ENCODE measurements at places on chromosomes 7 and 10.

DNA sequence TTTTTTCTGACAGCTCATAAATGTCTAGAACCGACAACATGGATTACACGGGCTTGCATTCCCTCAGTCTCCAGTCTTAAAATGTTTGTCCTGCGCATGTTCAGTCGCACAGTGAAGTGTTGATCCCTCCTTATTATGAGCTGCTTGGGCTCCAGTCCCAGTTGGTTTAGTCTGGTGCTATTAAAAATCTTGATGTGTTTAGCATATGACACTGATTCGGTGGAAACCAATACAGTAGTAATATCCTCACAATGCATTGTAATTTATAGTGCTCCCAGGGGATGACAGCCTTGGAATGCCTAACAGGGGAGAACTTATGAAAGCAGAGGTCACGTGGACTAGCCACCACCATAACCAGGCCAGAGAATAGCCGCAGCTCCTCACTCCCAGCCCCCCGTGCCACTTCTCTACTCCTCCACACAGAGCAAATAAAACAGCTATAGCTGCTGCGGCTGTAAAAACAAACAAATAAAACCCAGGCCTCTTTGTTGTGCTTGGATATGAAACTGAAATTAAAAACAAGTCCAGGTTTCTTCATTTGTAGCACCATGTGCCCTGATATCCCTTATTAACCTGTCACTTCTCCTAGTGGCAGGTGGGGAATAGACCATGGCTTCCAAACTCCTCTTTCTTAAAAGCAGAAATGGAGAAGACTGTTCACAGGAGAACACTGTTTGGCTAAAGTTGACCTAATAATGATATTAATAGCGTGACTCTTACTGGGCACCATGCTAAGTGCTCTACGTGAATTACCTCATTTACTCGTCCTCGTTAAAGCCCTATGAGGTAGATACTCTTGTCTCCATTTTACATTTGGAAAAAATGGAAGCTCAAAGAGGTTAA, 7.7 kb downstream of the DPCD start:
- DNase-seq, result no peak

DNA sequence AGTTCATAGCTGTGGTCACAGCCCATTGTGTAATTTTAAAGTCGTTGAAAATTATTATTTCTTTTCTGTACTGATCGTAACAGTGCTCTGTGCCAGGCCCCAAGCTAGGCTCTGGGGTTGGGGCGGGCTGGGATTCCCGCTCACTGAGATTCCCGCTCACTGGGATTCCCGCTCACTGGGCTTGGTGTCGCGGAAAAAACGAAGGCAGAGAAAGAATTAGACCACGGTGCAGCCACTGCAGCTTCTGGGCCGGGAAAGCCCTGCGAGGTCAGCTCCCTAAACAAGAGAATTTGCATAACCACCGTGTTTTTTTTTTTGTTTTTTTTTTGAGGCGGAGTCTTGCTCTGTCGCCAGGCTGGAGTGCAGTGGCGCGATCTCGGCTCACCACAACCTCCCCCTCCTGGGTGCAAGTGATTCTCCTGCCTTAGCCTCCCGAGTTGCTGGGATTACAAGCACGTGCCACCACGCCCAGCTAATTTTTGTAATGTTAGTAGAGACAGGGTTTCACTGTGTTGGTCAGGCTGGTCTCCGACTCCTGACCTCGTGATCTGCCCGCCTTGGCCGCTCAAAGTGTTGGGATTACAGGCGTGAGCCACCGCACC, 31.2 kb downstream of the FOXK1 start:
- DNase-seq, result no peak

- DNase-seq, result no peak
Measured at GRCh38 chr10:5334196-5334880, 30.4 kb upstream of the UCN3 start.

DNA sequence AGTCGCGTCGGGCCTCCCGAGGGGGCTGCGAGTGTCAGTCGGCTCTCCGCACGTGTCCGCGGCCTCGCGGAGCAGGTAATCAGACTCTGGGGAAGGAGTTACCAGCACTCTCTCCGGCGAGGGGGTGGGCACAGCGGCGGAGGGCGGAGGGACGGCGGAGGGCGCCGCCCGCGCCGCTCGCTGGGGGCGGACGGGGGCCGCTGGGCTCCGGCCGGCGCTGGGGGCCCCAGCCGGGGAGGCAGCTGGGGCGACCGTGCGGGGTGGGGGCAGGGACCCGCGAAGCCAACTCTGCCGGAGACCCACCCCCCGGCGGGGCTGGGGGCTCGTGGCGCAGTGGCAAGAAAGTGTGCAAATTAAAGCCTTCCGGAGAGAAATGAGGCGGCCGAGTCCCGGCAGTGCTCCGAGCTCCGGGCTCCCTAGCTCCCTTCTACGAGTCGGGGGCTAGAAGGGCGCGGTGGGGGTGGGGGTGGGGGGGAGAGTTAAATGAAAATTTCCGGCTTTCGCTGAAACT, at the start of gene CDK6:
TSS of gene CDK6 (minus strand) at position 85 of the 511 bp plus-strand sequence. CDS start 3,250 bp downstream, outside the sequence.
- DNase-seq, result no peak

DNA sequence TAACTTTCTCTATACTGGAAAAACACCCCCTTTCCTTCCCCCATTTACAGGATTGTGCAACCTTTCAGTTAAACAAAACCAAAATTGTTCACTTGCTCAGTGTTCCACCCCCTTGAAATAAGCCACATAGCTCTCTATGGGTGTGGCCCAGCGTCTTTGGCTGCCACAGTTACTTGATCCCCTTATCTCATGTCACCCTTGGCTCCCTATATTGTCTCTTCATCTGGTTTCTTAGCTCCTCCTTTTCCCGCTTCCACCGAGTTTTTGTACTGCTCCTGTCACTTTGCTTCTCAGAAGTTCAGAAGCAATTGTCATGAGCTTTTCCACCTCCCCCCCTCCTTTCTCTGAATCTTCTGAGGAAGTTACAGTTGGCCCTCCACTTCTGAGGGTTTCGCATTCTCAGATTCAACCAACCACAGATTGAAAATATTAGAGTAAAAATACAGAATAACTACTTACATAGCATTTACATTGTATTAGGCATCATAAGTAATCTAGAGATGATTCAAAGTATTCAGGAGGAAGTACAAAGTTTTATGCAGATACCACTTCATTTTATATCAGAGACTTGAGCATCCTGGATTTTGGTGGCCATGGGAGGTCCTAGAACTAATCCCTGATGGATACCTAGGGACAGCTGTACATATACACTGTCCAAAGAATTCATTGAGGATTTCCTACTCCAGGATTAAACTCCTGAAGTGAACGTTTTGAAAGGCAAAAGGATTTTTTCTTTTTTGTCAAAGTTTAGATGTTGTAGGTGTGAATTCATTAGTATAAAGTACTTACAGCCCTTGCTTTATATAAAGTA, 60.4 kb downstream of the ADD3 start:
- DNase-seq, result no peak

- peak; percentile 68 for DNase-seq
Measured at GRCh38 chr10:97572214-97572989, at the start of gene ANKRD2. Gene ANKRD2, plus strand, starts transcription at chr10:97572779. Its CDS starts 10 bp downstream, at chr10:97572789.

DNA sequence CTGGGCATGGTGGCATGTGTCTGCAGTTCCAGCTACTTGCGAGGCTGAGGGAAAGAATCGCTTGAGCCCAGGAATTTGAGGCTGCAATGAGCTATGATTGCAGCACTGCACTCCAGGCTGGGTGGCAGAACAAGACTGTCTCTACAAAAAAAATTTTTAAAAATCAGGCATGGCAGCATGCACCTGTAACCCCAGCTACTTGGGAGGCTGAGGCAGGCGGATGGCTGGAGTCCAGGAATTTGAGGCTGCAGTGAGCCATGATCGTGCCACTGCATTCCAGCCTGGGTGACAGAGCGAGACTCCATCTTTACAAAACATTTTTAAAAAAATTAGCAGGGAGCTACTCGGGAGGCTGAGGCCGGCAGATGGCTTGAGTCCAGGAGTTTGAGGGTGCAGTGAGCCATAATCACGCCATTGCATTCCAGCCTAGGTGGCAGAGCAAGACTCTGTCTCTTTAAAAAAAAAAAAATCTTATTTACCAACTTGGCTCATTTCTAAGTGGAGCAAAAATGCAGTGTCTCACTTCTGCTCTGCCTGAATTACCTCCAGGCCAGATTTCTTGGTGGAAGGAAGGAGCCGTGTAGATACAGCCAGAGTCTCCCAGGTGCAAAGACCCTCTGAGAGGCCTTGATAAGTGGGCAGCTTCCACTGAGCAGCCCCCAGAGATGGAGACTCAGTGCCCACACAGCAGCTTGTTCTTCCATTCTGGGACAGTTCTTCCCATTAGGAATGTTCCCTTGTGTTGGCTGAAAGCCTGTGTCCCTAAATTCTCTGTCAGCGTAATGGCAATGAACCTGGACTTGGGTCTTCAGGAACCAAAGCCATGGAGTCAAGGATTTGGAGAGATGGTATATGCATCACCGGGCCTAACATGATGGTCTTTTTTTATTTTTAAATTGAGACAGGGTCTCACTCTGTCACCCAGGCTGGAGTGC, 30.0 kb downstream of the GTF2IRD1 start:
- DNase-seq, result no peak

Data from NCI-H1694 treated with DMSO at 0.1 percent for 48 hours (cell line).